ENCODE measurements at places on chromosomes 12 and 14.

DNA sequence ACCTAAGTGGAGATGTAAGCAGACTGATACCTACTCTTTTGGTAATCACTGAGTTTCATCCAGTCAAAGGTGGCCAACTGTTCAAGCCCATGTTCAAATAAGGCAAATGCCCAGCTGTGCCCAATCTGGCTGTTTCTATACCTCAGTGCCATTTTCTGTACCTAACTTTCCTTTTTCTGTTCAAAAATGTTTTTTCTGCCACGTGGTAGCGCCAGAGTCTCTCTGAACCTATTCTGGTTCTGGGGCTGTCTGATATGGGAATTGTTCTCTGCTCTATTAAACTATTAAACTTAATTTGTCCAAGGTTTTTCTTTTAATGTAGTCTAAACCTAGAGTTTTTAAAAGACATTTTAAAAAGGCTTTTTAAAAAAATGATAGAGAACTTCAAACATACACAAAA, 391.2 kb downstream of the NOVA1 start:
- no peak for DNase-seq

- DNase-seq: peak; percentile 39
Observed at GRCh38 chr14:68807148-68807600, 14.3 kb upstream of the ZFP36L1 start.

GRCh38 chr12:30707613-30708342, 12.1 kb upstream of the IPO8 start:
- no peak for DNase-seq

GRCh38 chr12:119249383-119250155, 70.8 kb downstream of the HSPB8 start:
- DNase-seq: no peak

DNA sequence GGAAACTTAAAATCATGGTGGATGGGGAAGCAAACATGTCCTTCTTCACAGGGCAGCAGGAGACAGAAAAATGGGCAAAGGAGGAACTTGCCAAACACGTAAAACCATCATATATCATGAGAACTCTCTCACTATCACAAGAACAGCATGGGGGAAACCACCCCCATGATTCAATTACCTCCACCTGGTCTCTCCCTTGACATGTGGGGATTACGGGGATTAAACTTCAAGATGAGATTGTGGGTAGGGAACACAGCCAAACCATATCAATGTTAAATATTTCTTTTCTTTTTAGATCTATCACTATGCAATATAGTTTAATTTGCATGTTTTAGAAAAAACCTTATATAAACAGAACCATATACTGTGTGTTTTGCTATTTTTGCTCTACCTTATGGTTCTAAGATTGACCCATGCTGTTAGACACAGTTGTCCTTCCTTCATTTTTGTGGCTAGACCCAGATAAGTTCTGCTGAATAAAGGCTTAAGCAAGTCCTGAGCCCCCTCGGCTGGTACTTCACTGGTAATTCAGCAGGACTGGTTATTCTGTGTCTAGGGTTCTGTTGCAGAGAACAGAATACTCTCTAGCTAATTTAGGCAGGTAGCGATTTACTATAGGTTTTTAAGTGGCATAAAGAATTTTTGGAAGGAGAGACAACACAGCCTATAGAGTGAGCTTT, 253.7 kb upstream of the HMGA2 start:
- no peak for DNase-seq

GRCh38 chr12:29207120-29207519, 58.0 kb downstream of the FAR2 start:
- DNase-seq: no peak

DNA sequence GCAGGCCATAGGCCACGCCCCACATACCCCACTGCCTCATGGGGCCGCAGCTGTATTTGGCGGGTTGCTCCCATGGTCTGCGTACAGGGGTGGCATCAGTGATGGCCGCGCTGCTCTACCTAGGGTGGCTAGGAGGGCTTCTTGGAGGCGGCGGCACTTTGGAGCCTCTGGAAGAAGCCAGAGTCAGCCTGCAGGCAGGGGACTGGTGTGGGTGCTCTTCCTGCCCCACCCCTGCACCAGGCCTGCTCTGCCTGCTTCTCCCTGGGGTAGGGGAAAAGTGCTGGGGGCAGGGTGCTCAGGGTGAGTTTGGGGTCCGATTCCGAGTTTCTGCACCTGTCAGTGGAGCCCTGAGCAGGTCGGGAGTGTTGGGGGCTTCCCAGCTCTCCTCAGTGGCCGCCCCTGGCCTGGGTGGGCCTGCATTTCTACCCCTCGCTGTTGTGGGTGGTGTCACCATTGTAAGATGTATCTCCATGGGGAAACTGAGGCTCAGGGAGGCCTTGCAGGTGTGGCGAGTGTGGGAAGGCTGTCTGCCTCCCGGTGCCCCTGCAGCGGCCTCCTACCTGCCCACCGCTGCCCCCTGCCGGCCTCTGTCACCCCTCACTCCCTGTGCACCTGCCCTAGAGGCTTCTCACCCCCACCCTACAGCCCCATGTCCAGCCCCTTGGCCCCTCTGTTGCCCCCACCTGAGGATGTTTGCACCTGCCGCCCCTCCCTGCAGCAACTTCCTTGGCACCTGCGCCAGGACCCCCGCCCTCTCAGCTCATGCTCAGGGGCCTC, 5.5 kb downstream of the CEP170B start:
- DNase-seq: peak; percentile 19

DNA sequence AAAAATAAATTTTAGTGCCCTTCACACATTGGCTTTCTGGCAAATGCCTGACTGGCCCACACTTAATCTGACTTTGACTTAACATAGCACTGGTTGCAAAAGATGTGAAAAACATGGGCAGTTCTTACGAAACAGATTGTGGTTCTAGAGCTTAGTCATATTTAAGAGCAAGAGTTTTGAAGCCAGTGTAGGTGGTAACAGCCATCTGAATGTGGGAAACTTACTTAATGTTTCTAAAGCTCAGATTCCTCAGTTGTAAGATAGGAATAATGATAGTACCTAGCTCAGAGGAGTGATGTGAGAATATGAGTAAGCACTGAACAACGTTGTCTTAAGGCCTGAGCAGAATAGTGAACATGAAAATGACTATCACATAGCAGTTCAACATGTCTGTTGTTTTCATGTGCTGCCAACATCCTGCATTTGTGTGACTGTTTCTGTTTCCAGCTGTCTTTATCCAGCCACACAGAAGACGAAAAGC, 262.7 kb downstream of the SYT1 start:
- DNase-seq: no peak

DNA sequence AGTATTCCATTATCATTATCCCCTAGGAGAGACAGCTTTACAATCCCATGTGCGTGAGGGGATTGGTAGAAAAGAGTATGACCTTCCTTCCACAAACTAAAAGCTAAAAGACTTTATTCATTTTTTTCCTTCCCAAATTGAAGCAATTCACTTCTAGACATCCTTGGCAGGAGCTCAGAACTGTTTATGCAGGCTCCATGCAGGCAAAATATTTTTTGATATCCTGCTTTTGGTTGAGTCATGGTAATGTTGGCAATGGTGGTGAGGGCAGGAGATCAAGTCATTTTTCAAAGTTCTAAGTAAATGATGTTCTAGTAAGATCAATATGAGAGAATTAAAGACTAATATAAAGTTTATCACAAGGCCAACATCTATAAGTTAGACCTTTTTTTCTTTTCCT, 1.3 kb upstream of the PLEKHG7 start:
- no peak for DNase-seq

DNA sequence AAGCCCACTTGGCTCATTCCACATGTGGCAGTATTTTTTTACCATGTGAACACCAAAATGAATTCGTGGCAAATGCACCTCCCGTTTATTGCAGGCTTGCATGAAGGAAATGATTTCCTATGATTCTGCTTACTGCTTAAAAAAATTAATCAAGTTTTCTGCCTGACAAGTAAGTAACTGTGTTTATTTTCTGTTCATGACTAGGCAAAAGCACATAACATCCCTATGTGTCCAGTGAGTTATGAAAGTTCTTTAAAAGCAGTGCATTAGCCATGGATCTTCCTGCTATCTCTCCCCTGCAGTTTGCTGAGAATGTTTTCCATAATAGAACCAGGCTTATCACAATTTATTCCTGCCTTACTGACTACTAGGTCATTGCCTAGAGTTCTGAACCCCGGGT, 20.4 kb downstream of the GPR65 start:
- DNase-seq: no peak

DNA sequence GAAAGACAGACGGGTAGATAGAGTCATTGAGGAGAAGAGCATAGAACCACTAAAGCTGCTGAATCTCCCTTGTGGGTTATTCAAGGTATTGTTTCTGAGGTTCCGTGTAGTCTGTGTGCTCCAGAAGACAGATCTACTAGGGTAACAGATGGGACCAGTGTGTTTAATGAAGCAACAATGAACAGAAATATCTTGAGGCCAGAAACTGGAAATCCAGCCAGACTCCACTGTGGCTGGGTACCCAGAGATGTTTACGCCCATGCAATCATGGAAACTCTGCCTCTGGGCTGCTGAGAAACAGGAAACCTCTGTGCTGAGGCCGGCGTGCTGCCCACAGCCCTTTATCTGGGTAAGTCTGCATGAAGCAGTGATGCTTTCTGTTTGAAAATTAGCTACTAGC, 8.3 kb downstream of the PROX2 start:
- DNase-seq: no peak

- no peak for DNase-seq
Observed at GRCh38 chr14:81435048-81435390, 34.9 kb upstream of the STON2 start.

GRCh38 chr14:65434216-65434850, 21.8 kb downstream of the FUT8 start:
- peak; percentile 72 for DNase-seq

GRCh38 chr12:57552306-57552651, 2.4 kb downstream of the KIF5A start:
- DNase-seq: peak; percentile 86

GRCh38 chr14:91281346-91281745, 36.8 kb upstream of the GPR68 start:
- DNase-seq: no peak

GRCh38 chr12:127301876-127302275, 965.1 kb upstream of the TMEM132C start:
- no peak for DNase-seq

DNA sequence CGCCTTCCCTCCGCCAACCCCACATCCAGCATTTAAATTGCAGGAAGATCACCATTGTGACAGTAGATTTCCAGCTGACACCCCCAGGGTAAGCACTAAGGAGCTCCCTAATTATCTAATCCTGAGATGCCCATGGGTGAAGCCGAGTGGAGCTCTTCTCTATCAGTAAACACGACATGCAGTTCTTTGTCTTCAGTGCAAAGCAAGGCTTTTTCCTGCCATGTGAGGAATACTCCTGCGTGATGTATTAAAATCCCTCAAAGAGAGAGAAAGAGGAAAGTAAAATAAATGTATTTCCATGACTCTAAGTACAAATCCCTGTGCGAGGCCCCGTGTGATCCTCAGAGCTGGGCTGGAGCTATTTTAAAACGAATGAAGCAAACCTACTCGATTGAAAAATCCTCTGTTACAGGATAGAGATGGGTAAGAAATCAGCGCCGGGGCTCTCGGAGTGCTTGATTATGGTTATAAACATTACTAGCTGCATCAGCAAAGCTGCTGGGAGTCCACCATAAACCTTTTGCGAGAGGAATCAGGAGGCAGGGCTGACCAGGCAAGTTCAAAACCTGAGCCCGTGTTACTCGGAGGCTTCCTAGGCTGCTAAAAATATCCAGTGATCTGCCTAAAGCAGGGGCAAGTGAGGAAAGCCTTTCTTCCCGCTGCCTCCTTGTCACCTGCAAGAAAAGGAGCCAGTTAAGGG, 61.5 kb downstream of the MAP1LC3B2 start:
- no peak for DNase-seq

GRCh38 chr14:76880449-76880848, 54.2 kb downstream of the LRRC74A start:
- no peak for DNase-seq

DNA sequence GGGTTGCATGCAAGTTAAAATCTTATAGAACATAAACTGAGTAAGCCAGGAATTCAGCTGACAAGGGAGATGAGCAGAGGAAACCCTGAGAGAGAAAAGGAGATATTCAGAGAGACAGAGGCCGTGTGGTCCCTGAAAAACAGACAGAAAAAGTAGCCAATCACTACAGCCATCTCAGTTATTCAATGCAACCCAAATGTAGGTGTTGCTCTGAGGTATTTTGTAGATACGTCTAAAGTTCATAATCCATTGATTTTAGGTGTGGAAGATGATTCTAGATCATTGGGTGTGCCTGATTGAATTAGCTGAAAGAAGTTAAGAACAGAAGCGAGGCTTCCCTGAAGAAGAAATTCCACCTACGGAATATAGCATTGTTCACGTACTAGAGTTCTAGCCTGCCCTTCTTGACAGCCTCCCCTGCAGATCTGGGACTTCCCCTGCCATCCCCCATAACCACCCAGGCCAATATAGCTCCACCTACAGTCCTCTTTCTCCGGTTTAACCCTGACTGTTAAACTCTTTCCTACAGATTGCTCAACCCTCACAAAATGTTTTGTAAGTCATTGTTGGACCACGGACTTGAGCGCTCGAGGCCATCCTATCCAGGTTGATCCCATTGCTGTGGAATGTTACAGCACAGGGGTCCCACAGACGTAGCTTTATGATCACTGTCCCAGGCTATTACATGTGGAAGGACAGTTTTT, 21.7 kb downstream of the AICDA start:
- DNase-seq: no peak

DNA sequence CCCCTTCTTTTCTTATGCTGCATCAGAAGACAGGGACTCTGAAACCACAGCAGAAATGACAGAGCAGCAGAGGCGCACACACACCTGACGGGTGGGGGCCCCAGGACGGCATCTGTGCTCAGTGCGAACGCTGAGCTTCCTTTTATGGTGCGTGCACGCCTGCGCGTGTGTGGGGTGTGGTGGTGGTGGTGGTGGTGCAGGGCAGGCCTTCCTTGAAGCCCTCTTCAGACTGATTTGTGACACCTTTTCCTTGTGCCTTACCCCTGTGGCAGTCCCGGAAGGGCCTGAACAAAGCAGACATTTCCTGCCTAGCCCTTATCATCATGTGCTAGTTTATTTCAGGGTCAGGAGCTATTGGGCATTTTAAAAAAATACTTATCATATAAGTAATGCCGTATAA, 75.7 kb downstream of the TSPAN9 start:
- no peak for DNase-seq

DNA sequence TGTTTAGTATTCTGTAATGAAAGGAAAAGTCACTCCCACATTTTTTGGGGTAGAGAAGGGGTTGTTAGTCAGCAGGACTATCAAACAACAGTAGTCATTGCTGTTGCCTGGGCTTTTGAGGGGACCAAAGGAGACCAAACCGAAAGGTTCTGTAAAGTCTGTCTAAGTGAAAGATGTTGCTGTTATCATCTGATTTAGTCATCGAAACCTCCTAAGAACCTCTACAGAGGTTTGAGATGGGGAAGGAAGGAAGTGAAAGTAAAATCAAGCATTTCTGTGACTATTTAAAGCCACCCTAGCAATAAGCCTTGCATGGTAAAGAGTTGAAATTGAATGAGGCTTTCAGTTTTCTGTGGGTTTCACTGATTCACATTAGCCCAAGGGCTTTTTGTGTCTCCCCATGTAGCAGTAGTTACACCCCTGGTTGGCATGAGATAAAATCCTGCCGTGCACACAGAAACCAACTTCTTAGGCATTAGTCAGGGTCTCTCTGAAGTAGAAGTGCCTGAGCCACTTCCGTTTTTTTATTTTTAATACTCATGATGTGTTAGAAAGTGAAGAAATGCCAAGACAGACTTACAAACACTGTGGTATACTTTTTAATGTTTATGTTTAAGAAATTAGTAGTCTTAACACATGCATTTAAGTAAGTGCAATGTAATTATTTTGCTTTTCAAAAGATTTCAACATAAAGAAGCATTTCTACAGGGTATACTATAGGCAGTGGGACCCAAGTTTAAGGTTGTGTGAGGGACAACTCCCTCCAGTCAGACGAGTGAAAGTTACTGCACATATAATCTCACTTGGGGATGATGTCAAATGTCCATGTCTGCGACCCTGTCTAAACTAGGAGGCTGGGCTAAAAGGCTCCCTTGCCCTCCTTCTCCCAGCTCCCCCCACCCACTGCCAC, 50.4 kb downstream of the DYRK2 start:
- peak; percentile 25 for DNase-seq

All from hematopoietic multipotent progenitor cell treated with erythropoietin and hydrocortisone succinate and interleukin-3 and kit ligand, for 8 days (in vitro differentiated cells).